SK-MEL-5 (cell line): ENCODE measurements at places on chromosomes 13 and 19.

GRCh38 chr19:7907122-7907521, 3.4 kb downstream of the MAP2K7 start:
- DNase-seq: no peak

DNA sequence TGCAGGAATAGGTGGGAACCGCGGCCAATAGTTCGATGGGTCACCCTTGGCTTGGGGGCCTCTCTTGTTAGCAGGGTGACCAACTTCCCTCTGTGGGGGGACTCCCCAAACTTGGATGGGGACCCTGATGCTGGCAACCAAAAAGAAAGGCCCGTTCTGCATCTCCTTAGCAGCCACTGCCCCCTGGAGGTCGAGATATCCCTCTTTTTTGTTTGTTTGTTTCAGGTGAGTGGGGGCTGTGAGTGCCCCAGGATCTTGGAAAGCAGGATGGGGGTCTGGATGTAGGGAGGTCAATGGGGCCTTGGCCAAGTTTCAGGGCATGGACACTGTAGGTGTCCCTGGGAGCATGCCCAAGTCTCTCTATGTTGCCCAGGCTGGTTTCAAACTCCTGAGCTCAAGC, 7.7 kb upstream of the CRTC1 start:
- peak; percentile 27 for DNase-seq

DNA sequence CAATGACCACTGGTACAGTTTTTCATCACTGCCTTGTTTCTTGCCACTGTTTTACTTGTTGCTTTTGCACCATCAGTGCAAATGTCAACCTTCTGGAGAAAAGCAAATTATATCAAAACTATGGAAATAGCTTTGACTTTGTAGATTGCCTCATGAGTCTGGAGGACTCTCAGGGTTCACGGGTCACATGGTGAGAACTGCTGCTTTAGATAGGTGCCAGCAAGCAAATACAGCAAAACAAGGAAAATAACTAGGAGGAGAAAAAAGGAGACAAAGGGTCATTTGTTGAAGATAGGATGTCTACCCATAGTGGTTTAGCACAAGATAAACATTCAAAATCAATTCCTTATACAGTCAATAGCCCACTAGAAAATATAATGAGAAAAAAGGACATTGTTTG, 33.1 kb downstream of the POLR1D start:
- peak; percentile 24 for DNase-seq

GRCh38 chr19:11225172-11225571, 14.2 kb upstream of the ANGPTL8 start:
- DNase-seq: no peak

GRCh38 chr19:3576696-3577443, 4.1 kb downstream of the HMG20B start:
- DNase-seq: peak; percentile 73

- no peak for DNase-seq
Measured at GRCh38 chr13:27933118-27933517, 13.3 kb downstream of the PDX1 start.

DNA sequence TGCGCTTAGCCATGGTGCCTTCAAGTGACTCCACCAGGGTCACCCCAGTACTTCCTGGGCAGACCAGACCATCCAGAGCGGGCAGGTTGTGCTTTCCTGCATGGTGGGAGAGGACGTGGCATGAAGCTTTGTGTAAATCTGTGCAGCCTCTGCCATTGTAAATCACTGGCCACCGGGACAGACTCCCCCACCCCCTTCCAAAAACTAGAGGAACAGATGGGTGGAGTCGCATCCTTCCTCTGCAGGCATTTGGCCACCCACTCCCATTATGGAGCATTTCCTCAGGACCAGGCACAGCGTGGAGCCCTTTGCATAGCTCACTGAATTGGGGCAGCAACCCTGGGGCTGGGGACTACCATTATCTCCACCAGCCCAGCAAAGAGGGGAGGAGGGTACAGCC, 8.2 kb downstream of the BCKDHA start:
- no peak for DNase-seq

DNA sequence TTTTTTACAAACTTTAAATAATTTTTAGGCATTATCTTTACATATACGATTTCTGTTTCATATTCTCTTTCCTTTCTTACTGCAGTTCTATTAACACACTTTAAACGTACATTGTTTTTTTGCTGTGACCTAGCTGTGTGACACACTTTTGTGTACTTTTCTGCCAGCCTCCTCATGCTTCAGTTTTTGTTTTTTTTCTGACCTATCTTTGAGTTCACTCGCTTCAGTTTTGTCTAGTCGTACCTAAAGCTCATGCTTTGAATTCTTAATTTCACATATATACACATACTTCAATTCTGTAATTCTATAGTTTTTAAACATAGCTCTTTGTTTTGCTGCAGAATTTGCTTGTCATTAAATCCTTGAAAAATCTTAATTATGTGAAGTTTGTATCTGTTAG, 150.4 kb downstream of the PDS5B start:
- no peak for DNase-seq

DNA sequence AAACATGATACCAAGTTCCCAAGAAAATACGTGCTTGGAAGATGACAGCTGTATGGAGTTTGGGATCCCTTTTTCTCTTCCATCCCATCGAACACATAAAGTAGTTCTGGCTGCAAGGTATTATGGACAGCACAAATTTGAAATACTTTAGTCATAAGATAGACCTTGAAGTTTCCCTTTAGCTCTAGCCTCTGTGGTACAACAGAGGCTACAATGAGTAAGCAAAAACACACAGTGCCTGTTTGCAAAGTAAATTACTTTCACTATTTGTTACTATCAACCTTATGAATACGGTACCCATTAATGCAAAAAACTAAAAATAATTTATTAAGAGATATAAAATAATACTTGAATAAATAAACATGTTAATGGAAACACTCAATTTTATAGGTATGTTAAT, 21.0 kb upstream of the LRCH1 start:
- no peak for DNase-seq

DNA sequence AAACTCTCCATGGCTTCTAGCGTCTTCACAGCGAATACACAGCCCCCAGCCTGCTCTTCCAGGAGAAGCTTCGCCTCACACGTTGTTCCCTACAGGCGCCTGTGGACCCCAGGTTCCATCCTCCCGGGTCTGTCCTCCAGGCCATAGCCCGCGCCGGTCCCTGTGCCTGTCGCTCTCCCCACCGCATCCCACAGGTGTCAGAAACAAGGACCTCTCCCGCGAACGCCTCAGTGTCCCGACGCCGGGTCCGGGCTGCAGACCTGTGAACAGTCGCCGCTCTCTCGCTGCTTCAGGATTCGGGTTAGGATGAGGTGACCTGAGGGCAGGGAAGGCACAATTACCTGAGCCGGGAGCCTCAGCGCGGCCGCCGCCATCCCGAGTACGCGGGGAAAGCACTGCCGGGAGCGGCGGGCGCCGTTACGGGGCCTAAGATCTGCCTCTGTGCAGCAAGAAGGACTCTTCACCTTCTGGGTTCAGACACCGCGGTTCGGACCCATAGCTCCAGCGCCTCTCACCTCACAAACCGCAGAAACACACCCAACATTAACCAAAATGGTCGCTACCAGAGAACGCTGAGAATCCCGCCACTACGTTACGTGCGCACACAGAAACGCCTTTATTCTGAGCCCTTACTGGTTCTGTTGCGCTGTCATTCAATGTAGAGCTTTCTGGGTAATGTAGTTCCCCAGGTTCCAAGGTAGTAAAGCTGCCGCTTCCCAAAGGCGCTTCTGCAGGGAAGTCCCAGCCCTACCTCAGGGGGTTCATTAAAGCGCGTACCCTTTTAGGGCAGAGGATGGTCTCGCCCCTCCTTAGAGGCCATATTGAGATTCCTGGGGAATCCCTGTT, at the start of gene ZNF418:
TSS of gene ZNF418 (minus strand) at position 583 of the 846 bp plus-strand sequence. CDS start 1,580 bp downstream, outside the sequence.
- DNase-seq: peak; percentile 60

DNA sequence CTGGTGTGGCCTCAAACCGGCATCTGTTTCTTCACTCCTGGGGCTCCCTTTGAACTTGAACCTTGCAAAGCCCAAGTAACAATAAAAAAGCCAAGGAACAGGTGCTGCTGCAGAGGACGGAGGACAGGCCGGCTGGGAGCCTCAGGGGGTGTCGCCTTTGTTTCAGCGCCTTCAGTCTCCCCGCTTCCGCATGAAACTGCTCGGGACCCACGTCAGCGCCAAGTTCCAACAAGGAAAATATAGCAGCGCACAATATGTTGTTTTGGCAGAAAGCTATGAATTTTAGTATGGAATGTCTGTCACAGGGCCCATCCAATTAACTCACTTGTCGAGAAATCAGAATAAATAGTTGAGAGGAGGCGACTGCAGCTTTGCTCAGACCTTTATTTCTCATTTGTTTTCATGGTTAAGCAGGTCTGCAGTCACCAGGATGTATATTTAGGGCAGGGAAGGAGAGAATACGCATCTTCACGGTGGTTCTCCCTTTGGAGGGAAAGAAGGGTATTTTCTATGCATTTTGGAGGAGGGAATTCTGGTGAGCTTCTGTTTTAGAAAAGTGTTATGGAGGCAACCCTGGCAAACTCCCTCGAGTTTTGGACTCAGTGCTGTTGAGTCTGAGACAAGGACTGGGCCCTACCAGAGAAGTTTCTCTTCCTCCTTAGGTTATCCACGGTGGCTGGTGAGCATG, 34.3 kb upstream of the MEDAG start:
- DNase-seq: no peak

DNA sequence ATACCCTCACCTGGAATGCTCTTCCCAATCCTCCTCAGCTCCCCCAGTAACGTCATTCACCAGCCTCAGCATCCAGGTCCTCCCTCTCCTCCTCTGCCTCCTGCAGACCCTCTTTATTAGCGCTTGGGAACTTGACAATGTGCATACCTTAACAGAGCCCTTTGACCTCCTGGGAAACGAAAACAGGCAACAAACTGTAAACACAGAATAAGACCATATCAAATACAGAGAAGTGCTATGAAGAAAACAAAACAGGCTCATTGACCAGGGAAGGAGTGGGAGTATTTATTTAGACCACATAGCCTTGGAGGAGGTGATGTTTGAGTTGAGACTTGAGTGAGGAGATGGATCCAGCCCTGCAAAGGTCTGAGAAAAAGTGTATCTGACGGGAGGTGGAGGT, 107.9 kb upstream of the SLC7A1 start:
- no peak for DNase-seq

GRCh38 chr19:46049597-46049996, 8.8 kb upstream of the IGFL4 start:
- DNase-seq: no peak
